ENCODE measurements at places on chromosomes 1 and 21.

DNA sequence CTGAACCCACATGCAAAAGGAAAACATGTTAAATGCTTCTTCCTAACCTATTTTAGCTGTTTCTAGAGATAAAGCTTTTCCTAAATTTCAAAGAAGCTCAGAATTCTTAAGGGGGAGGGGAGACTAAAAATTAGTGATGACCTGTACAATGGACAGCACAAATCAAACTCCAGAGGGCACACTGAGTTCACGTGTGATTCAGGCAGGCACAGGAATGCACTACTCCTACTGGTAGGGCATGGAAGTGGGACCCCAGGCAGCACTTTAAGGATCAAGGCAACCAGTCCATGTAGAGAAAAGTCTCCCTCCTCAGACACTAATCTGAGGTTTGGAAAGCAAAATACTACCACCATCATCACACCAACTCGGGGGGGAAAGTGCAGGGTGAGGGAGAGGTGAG lies 31.3 kb upstream of the CLCA4 start:
- no peak for DNase-seq

- DNase-seq = no peak
Observed at GRCh38 chr1:209607795-209608178, 24.3 kb downstream of the CAMK1G start.

DNA sequence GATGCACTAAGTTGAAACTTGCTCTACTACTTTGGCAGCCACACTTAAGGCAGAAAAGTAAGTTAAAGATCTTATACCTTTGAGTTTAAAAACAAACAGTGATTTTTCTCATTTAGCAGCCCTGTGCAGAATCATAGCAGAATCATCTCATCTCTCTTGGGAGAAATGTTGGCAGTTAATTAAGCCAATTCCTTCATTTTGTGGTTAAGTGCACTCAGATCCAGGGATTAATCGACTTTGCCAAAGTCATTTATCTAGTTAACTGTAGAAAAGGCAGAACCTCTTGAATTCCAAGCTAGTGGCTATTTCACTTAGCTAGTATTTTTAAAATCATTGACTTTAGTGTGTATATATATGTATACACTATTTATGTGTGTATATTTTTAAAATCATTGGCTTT lies 125.0 kb downstream of the GPR52 start:
- no peak for DNase-seq

DNA sequence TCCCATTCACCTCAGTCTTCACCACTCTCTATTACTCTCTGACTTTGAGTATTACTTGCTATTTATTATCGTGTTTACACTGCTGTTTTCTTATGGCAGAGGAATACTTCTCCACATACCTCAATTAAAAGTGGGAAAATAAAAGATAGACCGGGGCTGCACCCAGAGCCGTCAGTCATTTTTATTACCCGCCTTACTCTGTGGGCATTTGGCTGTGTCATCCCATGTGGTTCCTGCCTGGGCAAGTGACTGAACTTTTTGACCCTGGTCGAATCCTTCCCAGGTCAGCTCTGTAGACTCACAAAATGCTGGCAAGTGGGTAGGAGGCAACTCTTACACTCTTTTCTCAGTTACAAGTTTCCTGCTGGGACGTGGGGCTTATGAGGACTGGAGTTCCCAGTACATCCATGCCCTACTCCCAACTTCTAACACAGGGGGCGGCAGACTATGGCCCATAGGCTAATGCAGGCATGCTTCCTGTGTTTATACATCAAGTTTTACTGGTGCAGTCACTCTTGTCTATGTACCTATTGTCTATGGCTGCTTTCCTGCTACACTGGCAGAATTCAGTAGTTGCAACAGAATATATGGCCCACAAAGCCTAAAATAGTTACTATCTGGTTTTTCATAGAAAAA lies 69.5 kb upstream of the KCND3 start:
- DNase-seq = no peak

DNA sequence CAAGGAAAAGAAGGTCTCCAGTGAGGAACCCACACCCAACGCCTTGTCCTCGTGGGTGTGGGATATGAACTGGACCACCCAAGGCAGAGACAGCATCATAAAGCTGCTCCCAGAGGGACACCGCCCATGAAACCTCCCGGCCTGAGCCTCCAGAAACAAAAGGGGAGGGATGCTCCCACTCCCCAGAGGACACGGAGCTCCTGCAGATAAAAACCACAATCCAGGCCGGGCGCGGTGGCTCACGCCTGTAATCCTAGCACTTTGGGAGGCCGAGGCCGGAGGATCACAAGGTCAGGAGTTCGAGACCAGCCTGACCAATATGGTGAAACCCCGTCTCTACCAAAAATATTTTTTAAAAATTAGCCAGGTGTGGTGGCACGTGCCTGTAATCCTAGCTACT lies 66.4 kb downstream of the CHD5 start:
- no peak for DNase-seq

- no peak for DNase-seq
Observed at GRCh38 chr1:240656531-240656930, 44.6 kb upstream of the GREM2 start.

DNA sequence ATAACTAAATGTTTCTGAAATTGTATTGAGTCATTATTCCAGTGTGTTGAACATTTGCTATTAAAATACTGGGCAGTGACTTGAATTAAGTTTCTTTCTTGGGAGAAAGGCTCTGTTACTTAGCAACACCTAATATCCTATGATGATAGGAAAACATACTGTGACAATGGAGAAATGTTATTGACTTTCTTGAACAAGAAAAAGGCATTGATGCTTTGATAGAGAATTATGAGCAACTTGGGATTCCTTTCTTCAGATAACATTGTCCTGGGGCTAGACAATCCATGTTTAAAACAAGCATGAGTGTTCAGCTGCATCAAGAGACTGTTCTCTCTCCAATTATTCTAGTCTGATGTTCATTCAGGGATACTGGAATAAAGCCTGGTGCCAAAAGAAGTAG lies 215.9 kb upstream of the L1TD1 start:
- no peak for DNase-seq

DNA sequence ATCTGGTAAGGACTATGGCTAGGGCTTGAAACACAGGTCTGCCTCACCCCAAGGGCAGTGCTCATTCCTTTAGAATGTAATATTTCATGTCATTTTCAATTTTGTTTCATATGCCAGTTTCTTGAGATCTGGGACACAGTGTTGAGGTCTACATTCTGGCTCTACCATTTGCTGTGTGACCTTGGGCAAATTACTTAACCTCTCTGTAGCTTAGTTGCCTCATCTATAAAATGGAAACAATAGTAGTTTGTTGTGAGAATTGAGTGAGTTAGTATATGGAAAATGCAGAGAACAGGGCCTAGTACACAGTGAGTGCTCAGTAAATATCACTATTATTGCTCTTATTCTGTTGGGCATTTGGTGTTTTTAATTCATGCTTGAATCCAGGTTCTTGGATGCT lies 84.4 kb downstream of the WDR3 start:
- no peak for DNase-seq

DNA sequence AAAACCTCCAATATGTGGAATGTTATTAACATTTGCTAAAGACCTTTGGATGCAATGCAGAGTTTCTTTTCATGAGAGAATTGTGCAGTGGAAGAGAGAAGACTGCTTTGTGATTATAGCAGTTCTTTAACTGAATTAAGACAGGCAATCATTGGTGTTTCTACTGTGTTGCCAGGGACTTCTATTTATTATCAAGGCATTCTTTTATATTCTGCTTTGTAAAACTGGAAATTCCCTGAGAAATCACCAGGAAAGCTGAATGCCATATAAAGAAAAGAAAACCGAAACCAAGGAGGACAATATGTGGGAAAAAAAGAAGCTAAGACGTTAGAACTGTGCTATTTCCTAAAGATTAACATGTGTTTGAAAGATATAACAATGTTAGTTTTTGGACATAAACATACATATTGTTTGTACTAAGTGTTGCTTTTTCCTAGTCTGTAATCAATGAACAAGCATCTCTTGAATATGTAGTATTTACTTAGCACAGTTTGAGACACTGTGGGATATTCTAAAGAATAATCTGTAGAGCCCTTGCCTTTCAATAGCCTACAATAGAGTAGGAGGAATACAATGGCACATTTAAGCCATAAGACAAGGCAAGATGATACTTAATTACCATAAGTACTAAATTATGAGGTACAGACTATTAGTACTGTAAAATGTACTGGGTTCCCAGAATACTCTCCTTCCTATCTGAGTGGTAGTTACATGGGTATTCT lies 47.1 kb downstream of the EXTL2 start:
- DNase-seq = no peak

GRCh38 chr1:6495041-6495441 lies 3.6 kb upstream of the PLEKHG5 start:
- DNase-seq = peak; percentile 53

GRCh38 chr1:41486371-41487125 lies 2.1 kb upstream of the EDN2 start:
- DNase-seq = no peak

DNA sequence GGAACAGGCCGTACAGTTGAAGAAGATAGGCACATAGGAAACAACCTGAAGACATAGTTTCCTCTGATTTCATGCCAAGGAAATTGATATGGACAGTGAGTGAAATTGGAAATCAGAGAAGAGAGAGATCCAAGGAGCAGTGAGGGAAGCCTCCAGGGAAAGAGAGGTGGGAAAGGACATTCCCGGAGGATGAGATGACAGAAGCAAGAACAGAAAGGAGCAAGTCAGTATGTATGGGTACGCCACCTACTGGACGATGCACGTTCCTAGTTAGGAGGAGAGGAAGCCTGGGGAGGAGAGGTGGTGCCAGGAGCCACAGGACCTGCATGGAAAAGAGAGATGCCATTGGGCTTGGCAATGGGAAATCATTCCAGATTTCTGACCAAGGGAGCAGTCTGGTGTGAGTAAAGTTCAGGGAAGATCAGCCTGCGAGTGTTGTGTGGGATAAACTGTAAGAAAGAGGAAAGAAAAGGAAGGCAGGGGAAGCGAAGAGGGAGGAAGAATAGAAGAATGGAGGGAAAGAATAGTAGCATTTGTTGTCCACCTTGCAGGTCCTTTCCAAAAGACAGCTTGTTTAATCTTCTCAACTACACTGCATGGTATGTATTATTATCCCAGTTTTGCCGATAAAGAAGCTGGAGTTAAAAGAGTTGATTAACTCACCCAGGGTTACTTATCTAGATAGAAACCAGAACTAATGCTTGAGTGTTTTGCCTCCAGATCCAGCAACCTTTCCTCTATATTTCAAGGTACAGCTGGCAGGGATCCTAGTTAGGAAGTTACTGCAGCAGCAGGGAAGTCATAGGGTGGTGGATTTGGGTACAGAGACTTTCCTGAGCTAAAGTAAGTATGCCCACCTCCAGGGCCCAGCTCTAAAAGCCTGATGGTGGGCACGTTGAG lies 27.4 kb downstream of the C1orf116 start:
- DNase-seq = no peak

- DNase-seq = no peak
Observed at GRCh38 chr1:182679684-182680083, 4.7 kb downstream of the RGS8 start.

DNA sequence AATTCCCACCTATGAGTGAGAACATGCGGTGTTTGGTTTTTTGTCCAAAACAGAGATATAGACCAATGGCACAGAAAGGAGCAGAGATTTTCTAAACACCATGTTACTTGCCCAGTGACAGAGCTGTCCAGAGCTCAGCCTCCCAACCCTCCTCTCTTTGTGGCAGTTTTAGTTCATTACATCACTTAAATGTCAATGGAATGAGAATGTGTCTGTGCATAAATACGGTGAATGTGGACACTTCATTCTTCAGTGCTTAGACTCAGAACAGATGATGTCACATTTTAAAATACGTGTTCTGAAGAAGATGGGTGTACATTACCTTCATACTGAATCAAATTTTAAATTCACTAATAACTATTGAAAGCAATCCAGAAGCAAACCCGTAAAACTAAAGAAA lies 374.9 kb downstream of the DSCAM start:
- DNase-seq = no peak

DNA sequence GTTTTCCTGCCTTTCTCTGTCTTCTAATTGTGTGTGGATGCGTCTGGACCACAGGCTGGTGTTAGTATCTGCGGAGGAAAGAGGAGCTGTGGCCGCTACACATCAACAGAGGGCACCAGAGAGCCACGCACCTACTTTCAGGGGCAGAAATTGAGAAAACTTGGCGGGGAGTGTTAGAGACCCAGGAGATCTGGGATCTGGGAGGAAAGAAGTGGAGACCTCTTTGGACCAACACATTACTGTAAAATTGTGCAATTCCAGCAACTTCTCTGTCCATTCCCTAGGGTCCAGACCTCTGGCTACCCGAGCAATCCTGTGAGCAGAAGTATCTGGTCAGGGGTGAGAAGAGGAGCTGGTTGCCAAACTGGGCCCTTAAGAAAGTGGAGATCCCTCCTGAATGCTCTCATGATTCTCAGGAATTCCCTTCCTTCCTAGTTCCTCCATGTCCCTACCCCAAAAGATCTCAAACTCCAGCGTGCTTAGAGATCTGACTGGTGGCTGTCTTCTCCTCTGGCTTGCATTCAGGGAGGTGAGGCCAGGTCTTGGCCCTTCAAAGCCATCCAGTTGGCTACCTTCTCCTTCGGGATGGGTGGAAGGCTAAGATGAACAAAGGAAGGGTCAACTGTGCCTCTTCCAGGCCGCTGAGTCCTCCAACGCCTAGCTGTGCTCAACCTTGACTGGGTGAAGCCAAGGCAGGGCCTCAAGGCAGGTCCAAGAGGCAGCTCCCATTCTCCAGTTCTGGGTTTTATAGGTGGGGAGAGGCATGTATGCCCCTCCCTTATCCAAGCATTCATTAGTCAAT lies 1.2 kb upstream of the KIRREL1 start:
- peak; percentile 35 for DNase-seq

GRCh38 chr1:237864338-237865244 lies 26.1 kb downstream of the ZP4 start:
- DNase-seq = peak; percentile 52

DNA sequence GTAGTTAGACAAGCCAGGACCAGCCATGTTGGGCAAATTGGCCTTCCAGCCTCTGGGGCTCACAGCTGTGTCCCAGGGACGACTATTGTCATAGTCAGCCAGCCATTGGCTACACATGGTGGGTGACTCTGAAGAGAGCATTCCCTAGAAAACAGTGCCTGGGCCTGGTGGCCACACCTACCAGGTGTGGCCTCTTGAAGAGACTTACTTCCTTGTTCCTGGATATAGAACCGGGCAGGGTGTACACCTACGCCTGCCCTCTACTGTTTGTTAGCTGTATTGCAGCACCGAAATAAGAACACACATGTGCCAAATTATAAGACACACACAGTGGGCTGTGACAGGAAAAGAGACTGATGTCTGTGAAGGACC lies 134.6 kb upstream of the ARHGEF16 start:
- DNase-seq = no peak

GRCh38 chr1:2300004-2300771 lies 72.1 kb downstream of the SKI start:
- no peak for DNase-seq

DNA sequence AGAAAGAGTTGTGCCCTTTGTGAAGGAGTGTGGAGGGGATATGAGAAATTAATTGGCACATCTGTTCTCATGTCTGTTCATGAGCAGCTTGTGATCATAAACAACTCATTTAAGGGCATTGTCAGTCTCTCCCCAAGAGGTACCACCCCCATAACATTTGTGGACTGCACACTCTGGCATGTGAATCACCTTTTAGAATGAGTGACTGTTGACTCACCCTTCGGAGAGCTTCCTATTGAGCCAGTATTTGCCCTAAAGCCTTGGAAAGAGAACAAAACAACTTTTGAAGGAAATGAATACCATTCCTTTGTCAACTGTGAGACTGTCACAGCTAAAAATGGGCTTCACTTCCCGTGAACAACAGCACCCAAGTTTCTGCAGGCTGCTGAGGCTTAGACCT lies 27.5 kb upstream of the MYSM1 start:
- DNase-seq = no peak

GRCh38 chr1:171195767-171196166 lies 10.7 kb downstream of the FMO2 start:
- DNase-seq = no peak

GRCh38 chr1:98523256-98523655 lies 138.3 kb upstream of the SNX7 start:
- DNase-seq = no peak

Measured in anterior cingulate cortex (tissue), 58 donors.